AG09319 (cell line): ENCODE measurements at places on chromosomes 5 and 9.
A peak's percentile ranks its signal among the peaks of the same experiment; 100 is the strongest.

DNA sequence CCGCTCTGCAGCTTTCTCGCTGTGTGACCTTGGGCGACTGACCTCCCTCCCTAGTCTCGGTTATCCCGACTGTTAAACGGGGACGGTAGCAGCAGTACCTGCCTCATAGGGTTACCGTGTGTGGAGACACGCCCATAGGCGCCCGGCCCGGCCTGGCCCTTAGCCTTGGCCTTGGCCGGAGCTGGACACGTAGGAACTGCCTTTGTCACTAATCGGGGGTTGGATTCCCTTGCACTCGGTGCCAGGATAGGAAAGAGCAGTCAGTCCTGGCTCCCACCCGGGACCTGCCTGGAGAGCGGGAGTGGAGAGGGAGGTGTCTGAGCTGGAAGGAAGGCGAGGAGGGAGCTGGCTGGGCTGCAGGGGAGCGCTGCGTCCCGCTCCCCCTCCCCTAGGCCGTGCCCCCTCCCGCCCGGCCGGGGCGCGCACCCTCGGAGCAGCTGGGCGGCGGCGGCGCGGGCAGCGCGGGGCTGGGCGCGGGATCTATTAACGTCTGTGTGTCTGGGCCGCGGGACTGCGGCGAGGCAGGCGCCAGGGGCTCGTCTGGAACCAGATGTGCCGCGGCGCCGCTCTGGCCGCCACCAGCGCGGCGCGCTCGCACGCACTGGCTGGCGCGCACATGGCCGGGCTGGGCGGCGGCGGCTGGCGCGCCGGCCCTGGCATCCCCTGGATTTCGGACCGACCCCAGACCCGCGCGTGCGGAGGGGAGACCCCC lies 31.7 kb downstream of the PRRX2 start:
- no peak for DNase-seq

- no peak for DNase-seq
Observed at GRCh38 chr9:27561685-27562084, 11.6 kb downstream of the C9orf72 start.

DNA sequence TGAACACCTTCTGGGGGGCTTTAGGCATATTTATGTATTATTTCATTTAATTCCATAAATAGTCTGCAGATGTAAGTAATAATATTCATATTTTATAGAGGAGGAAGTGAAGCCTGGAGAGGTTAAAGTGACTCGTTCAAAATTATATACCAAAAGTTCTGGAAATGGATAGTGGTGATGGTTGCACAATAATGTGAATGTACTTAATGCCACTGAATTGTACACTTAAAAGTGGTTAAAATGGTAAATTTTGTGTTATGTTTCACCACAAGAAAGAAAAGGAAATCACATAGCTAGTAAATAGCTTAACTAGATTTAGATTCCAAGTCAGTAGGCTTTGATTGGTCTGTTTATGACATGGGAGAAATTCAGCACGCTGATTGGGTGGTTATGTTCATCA lies 13.0 kb upstream of the TMEFF1 start:
- DNase-seq, result no peak

GRCh38 chr5:169037466-169037865 lies 263.5 kb downstream of the SLIT3 start:
- no peak for DNase-seq

- no peak for DNase-seq
Observed at GRCh38 chr5:172714491-172715420, 56.2 kb downstream of the DUSP1 start.

- no peak for DNase-seq
Observed at GRCh38 chr5:126269511-126269910, 153.7 kb upstream of the GRAMD2B start.

DNA sequence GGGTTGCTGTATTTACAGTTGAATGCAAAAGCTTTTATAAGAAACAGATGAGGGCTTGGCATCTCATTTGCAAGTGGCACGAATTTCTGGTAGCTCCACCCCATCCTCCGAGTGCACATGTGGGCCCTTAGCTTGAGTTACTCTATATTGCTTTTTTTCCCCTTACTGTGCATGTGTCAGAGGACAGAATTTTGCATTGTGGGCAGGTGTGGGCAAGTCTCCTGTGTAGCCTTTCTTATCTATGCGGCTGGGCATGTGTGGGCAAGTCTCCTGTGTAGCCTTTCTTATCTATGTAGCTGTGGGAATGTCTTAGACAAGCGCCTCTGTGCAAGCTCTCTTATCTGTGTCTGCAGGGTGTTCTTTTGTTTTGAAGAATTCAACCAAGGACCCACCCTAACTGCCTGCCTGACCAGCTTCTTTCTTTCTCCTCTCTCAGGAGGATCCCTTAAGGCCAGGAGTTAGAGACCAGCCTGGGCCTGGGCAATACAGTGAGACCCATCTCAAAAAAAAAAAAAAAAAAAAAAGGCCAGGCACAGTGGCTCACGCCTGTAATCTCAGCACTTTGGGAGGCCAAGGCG lies 34.1 kb upstream of the SIL1 start:
- peak; percentile 50 for DNase-seq

DNA sequence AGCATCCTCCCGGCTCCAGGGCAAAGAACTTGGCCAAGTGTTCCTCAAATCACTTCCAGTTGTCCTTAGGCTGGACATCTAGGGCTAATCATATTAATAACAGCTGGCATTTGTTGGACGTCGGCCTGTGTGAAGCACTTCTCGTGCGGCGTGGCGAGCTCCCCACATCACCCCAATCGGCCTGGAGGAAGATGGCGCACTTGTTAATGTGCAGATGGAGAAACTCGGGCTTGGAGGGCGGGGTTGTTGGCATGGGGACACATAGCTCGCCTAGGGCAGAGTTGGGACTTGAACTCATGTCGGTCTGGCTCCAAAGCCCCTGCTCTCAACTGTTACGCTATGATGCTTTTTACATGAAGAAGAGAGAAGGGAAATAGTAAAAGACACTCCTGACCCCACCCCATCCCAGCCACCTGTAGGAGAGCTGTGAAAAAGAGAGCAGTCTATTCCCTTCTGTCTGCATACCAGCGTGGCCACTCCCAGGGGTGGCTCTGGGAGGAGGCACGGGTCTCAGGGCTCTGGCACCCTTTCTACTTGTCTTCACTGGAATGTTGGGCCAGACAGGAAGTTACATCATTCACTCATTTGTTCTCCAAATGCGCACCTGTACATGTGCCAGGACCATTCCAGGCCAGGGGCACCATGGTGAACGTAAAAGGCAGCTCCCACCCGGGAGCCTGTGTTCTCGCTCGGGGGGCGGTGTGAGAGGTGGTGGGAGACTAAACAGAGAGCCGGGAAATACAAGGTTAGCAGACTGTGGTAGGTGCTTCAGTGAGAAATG lies 12.8 kb upstream of the NUP214 start:
- DNase-seq, result no peak

GRCh38 chr9:26561928-26562327 lies 330.7 kb downstream of the CAAP1 start:
- no peak for DNase-seq

- DNase-seq, result no peak
Observed at GRCh38 chr5:150651382-150651781, 9.7 kb upstream of the MYOZ3 start.

- DNase-seq, result no peak
Observed at GRCh38 chr9:89425024-89425805, 72.7 kb downstream of the SEMA4D start.

- DNase-seq, result no peak
Observed at GRCh38 chr9:21761309-21761901, 41.0 kb upstream of the MTAP start.

DNA sequence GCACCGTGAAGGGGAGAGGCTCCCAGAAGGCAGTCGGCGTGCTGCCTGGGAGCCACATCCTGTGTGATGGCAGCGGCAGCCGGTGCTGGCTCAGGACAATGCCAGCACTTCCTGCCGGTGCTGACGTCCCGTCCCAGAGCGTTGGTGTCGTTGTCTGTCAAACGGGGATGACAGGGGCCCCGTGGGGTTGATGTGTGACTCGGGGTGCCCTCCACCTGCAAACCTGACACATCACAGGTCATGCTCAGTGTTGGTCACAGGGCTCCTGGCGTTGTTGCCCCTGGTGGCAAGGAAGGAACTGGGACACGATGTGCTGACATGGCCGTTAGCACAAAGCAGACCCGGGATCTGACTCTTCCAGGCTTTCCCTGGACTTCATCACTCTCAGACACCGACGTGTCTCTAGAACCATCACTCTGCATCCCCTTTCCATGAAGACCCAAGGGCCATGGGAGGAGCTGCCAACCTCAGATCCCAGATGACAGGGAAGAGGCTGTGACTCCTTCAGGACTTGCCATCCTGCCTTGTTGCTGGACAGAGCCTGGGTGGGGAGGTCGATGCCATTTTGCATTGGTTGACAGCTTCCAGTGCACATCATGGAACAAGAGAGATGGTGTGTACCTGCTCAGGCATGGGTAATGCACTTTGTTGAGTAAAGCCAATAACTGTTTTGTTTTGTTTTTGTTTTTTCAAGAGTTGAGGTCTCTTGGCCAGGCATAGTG lies 21.5 kb downstream of the PLPP7 start:
- DNase-seq, result no peak

DNA sequence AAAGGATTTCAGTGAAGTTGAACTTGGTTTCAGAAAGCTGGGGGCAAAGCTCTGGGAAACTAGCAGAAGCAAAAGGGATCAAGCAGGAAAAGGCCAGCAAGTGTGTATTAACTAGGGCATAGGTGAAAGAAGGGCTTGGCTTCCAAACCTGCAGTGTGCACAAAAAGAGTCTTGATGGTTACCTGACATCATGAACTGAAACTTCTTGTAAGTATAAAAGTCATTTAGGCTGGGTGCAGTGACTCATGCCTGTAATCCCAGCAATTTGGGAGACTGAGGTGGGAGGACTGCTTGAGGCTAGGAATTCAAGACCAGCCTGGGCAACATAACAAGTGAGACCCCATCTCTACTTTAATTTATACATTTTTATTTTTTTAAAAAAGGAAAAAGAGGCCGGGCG lies 216.4 kb downstream of the EPB41L4A start:
- DNase-seq, result no peak

DNA sequence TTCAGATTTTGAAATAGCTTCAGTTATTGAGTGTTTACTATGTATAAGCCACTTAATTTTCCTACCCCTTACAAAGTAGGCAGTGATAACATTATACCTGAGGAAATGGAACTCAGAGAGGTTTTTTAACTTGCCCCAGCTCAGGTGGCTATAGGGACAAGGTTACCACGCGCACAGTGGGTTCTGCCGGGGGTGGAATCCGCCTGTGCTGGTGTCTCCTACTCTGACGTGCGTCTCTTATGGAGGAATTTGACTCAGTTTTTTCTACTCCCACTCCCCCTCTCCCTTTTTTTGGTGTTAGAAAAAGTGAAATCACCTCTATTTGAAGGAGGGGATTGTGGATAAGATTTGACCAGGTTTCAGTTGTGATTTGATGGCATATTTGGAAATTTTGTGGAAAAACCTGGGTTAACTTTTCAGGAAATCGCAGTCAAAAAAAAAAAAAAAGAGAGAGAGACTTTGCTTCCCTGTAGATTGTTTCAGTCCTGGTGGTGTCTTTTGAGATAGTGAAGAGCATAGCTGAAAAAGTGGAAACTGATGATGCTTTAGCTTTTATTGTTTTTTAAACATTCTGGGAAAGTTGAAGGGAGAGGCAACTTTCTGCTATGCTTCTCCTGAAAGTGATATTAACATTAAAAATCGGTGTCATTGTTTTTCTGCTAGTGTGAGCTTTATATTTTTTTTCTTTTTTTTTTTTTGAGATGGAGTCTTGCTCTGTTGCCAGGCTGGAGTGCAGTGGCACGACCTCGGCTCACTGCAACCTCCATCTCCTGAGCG lies 15.9 kb downstream of the TRIO start:
- no peak for DNase-seq

DNA sequence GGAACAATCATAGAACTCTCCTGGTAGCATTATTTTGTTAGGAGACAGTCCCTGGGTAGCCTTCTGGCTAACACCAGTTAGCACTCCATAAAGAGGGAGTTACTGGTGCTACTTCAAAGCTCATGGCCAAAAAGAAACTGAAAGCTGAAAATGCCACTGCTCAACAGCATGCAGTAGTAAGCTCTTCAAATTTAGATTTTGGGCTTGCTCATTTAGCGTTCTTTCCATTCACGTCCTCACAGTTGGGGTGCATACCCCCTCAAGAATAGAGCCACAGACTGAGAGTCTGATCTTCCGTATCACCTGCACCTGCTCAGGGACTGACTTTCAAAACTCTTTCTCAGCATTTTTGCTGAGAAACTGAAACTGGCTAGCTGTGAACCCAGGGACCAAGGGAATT lies 24.7 kb downstream of the NTRK2 start:
- DNase-seq, result no peak

DNA sequence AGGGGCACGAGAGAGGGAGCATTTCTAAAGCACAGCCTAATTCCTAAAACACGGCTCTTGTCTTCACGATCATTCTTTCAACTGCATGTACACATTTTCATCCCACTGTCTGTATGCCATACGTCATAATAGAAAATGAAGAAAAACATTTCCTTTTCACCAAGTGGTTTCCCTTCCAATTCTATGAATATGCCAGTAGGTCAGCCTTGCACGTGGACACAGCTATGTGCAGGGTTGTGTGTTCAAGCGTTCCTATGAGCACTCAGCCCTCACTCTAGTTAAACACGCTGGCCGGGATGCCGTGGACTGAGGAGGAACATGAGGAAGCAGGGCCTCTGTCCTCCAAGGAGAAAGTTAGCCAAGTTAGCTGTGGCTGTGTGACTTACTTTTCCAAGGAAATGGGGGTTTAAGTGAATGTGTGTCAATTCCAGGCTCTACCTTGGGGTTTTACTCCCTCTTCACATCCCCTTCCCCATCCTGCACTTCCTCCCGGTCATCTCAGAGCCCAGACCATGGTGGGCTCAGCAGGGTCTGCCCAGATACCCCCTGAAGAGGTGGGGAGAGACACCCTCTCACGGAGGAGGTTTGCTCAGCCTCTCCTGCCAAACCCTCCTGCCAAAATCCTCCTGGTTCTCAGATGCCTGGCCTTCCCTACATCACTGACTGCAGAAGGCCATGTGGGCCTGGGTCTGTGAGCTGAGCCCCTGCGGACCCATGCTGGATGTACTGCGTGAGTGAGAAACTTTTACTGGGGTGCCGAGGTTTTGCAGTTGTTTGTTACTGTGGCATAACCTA lies 230.6 kb downstream of the FSTL4 start:
- DNase-seq, result no peak

DNA sequence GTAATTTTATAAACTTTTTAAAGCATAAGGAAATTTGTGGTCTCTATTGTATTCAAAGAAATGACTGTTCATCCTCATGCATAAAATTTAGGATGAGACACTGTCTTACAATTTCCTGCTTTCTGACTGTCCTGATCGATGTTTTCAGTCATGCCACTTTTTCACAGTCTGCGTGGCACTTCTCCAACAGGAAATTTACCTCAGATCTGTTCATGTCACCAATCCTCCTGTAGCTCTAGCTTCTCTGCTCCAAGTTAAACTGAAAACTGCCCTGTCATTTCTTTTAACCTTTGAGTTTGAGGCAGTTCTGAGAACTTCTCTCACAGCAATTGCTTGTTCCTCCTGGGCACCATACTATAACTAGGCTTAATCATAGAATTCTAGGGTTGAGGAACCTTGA lies 455.1 kb downstream of the EFNA5 start:
- DNase-seq, result no peak

- no peak for DNase-seq
Observed at GRCh38 chr9:113483676-113484257, 20.2 kb downstream of the RGS3 start.
